Fibroblast of lung (primary cell): ENCODE measurements at places on chromosomes 12 and 14.

- no peak for DNase-seq
These were observed 4.7 kb upstream of the SLC48A1 start for GRCh38 chr12:47768323-47768811.

- DNase-seq: no peak
These were observed 10.2 kb upstream of the EDDM3B start for GRCh38 chr14:20757965-20758364.

GRCh38 chr14:59294662-59294992, 106.2 kb downstream of the DAAM1 start:
- DNase-seq: peak; percentile 50

DNA sequence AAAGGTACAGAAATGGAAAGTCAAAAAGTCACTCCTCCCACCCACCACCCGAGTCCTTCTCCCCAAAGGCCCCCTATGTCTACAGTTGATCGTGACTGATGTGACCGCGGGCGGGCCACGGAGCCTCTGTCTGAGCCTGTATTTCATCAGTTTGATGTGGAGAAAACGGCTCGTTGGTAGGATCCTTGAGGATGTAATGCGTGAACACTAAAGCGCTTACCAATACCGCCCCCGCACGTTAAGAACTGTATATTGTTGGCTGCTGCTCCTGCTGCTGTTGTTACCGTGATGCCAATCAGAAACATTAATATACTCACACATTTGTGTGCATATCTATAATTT, 24.6 kb upstream of the UBC start:
- DNase-seq: peak; percentile 93

DNA sequence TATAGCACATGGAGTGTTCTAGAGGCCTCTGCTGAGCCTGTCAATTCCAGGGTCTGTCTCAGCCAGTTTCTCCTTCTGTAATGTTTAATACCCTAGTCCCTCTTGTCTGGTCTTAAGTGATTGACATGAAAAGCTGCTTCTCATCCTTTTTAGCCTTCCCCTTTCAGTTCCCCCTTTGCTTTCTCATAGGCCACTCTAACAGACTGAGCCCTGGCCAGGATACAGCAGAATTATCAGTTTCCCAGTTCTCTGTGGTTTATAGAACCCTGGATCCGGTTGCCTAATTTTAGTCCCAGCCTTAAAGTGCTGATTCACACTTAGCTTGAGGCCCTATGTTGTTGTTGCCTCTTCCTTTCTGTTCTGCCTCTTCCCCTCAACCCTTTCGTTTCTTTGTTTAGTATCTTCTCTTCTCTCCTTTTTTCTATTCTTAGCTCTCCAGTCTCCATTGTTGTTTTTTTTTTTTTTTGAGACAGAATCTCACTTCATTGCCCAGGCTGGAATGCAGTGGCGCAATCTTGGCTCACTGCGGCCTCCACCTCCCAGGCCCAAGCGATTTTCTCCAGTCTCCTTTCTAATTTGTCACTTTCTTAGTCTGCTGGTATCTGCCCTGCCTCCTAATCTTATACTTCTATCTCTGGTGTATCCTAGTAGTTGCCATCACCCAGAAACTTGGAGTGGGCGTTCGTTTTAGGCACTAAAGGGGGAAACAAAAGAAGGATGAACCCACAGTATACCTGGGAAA, 2.9 kb upstream of the BIN2 start:
- peak; percentile 78 for DNase-seq
